ENCODE measurements at places on chromosomes 5 and 9.

GRCh38 chr9:70947511-70947910 lies 173.9 kb downstream of the TRPM3 start:
- no peak for DNase-seq

DNA sequence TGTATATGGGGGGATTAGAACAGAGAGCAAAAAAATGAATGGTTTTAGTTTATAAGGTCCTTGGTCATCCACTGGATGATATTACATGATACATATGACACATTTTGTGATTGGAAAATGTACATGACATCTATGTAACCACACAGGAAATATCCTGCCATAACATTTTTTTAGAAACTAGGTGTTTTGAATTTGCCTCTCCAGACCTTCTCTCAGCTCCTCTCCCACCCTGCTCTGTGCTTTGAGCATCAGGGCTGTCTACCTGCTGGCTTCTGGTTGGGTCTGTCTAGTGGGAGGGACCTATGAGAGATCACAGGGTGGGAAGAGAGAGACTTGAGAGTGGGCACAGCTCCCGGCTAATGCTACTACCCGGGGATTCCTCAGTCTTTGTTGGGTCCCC lies 24.4 kb downstream of the AKNA start:
- no peak for DNase-seq

DNA sequence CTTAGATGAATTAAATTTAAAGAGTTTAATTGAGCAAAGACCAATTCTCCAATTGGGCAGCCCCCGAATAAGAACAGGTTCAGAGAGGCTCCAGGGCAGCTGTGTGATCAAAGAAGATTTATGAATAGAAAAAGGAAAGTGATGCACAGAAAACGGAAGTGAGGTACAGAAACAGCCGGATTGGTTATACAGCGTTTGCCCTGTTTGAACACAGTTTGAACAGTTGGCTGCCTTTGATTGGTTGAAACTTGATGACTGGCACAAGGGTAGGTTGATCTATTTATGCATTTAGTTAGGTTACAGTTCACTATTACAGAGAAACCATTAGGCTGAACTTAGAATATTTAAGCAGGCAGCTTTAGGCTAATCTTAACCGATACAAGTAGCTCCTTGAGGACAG lies 29.5 kb downstream of the NIM1K start:
- DNase-seq, result no peak

DNA sequence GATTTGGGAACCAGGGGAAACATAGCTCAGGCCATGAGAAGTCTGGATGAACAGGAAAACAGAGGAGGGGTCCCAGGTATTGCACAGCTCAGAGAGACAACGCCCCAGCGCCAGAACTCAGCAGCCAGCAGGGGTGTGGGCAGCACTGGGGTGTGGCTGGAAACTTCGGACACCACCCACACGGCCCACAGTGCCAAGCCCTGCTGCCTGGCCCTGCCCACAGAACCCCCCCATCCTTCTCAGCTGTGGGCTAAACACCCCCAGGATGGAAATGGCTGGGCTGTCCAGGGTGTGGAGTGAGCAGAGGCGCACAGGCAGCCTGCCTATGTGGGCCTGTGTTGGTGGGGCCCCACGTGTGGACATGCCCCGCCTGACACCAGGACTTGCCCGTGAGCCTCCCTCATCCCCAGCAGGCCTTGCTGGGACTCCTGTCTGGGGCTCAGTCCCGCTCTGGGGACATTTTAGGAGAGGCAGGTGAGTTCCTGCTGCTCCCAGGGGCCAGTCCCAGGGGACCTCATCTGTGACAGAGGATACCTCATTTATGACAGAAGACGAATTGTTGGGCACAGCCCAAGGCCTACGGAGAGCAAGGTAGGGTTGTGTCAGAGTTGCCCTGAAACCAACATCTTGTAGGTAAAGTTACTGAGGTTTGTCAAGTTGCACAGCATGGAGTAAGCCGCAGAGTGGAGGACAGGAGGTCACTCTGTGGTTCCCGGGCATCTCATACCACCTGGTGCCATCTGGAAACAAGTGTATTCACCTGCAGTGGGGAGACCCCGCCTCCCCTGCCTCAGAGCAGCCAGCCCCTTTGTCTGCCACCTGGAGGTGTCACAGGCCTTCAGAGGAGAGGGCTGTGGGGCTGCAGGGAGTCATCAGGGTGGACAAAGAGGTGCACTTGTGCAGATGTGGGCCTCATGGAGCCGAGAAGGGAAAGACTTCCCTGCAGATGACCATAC lies 183.2 kb downstream of the AUH start:
- DNase-seq, result no peak

DNA sequence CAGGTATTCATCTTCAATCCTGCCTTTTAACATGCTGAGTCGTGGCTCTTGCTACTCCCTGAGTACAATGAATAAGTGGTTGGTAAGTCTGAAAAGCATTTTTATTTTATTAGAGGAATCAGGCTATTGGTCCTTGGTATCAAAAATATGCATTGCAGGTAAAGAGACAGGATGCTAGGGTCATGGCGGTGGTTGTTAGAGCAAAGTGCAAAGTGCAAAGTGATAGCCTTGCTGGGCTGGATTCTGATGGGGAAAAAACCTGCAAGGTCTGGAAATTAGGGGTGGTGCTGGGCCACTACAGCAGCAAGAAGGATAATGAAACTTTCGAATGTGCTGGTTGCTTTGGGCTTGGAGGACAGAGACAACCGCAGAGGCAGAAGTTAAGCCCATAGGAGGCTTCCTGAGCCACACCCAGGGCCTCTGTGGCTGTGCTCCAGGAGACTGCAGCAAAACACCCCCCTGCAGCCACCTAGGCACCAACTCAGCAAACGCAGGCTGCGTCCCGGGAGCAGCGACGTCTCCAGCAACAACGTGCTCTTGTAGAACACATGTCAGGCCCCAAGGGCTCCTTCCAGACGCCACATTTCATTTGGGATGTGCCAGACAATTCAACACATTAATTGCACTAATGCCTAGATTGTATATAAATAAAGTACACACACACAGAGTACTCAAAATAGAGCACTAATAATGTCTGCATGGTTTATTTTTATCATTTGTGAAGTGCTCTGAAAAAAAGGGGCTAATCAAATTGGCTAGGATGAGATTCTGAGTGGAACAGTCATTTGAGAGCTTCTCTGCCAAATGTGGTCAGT lies 149.8 kb upstream of the RAPGEF1 start:
- no peak for DNase-seq

DNA sequence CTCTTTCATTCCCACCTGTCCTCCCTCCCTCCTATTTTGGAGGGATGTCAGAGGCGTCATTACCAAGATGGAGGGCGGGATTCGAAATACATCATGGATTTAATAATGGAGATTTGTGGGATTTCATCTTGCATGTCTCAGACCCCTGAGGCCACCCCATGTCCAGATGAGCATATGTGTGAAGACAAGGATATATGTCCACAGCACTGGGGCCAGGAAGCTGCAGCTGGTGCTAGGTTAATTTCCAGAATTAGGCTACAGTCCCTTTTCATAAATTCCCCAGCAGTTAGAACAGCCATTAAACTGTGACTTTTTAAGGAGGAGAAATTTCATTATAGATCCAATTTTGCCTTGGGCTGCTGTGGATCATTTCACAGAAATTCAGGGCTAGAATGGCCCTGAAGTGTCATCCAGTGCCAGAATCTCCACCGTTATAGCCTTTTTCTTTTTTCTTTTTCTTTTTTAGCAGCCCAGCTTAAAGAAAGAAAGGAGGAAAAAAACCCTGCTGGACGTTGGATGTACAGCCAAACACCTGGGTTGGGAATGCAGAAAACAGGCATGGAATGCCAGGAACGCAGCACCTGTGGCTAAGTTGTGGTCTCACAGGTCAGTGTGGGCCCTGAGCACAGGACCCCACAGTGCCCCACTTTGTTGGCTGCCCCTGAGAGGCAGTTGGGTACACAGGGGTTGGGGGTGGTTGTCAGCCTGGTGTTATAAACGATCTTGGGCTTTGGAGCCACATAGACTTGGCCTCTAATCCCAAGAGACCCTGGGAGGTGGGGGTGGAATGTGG lies 50.2 kb upstream of the CXCL14 start:
- no peak for DNase-seq

DNA sequence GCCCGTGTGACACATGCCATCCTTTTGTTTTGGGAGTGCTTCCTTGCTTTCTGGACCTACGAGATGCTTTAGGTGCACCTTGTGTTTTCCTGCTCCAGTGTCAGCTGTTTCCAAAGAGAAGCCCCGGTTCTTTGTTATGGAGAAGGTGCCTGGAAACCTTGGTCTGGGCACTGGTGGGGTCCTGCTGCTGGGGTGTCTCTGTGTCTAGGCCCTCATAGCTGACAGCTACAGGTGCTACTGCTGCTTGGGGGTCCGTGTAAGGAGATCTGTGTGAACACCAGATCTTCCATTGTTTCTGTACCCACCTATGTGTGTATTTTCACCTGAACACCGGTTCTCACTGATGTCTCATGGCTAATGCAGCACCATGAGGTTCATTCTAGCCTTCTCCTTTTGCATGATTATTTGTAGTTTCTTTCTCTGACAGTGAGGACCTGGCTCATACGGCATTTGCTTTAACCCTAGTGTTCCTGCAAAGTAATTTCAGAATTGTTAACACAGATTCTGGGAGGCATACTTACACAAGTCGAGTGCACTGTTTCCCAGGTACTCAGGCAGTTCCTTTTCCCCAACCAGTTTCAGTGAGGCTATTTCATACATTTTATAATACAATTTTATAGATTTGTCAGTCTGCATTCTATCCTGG lies 13.2 kb upstream of the FAM120AOS start:
- DNase-seq, result no peak

- DNase-seq, result no peak
Observed at GRCh38 chr9:128727640-128728248, 3.8 kb upstream of the ZDHHC12 start.

DNA sequence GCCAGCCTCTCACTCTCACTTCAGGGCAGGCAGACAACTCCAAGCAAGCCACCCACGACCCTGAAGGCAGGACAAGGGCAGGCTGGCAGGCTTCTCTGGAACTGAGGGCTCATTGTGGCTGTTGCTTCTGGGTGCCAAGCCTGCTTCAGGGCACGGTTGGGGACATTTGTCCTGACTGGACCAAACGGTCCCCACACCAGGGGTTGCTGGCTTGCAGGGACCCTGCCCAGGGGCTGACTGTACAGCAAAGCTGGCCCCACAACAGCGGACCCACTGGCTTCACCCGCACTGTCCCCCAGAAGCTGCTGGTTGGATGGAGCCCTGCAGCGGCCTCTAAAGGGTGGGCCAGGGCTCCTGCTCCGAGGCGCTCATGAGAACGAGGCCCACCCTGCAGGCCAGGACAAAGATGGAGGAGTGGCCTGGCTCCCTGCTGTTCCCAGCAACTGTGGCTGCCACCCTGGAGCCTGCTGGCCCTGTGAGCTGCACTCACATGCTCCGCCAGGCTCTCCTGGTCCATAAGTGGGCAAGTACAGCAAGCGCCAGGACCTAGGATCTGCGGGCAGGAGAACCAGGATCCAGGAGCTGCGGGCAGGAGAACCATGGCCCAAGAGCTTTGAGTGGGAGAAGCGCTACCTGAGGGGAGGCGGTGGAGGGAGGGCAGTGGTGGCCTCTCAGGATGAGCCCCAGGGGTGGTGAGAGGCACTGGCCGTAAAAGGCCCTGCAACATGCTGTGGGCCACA lies 34.4 kb upstream of the NSMF start:
- no peak for DNase-seq

DNA sequence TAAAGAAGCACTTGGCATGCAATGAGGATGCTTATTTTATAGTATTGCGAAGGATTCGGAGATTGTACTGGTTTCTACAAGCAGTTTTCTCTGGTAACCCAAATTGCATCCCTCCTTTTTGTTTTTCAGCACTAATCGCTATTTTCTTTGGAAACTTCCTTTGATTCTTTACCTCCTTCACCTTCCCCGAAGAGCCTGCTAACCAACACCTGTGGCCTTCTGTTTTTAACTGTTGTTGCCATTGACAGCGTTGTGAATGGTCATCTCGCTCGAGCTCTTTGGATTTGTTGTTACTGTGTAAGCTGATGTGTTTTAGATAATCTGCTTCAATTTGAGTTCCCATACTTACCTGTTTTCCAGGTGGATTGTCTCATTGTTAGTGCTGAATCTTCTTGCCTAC lies 1.1 kb downstream of the CNOT6 start:
- no peak for DNase-seq

GRCh38 chr9:93321220-93321610 lies 130.3 kb upstream of the FAM120A start:
- no peak for DNase-seq

- no peak for DNase-seq
Observed at GRCh38 chr9:83204047-83204446, 141.1 kb upstream of the RASEF start.

DNA sequence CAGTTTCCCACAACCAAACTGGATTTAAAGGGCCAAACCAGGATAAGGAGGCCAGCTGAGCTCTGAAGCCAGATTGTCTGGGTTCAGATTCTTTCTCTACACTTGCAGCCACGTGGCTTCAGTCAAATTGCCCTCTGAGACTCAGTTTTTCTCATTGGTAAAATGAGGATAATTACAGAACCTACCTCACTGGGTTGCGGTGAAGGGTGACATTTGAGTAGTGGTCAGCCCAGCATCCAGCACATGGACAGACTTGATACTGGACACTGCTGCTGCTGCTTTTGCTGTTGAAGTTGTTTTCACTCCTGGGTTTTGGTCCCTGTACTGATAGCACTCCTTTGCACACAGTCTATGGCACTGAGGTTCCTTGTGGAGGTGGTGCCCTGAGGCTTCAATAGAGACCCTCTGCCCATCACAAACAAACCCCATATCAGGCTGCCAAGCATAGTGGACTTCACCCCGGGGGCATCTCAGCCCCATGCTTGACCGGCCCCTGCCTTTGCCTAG lies 25.7 kb upstream of the CDKN2AIPNL start:
- DNase-seq, result peak; percentile 27

DNA sequence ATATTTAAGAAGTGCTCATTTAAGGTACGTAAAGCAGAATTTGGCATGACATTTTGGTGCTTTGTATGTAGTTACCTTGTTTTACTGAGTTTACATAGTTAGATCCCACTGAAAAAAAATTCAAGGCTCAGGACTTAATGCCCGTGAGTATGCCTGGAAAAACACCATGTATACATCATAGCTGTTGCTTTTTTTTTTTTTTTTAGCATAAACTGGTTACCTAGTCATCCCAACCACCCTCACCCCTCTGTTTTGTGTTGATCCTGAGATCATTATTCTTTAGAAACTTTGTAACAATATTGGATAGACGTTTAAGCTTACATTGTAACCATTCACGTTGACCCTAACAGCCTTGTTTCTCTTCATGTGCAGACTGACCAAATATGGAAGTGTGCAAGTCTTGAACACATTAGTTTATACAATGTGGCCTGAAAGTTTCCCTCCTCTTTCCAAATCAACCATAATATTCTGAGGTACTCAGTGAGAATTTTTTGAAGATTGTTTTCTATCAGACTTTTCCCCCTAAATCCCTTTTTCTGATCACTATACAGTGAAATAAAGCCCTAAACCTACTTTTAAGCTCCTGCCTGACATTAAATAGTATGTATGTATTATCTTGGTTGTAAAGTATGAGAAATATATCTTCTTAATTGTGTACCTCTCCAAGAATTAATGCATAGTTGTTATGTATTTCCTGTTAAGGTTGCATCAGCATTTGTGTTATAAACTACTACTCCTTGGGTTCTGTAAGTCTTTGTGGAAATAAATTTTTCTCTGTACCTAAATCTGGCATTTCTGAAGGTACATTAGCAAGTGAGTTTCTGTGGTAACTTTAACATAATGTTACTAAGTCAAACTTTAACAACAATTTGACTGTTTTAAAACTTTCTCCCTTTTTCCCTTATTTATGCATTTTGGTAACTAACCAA lies 4.4 kb downstream of the RABGAP1 start:
- no peak for DNase-seq

GRCh38 chr5:79795764-79796398 lies 106.2 kb downstream of the CMYA5 start:
- peak; percentile 12 for DNase-seq

GRCh38 chr5:10975945-10976344 lies 214.9 kb upstream of the DAP start:
- no peak for DNase-seq
